NCI-H2081 treated with DMSO at 0.1 percent for 48 hours (cell line): ENCODE measurements at places on chromosomes 4 and X.

DNA sequence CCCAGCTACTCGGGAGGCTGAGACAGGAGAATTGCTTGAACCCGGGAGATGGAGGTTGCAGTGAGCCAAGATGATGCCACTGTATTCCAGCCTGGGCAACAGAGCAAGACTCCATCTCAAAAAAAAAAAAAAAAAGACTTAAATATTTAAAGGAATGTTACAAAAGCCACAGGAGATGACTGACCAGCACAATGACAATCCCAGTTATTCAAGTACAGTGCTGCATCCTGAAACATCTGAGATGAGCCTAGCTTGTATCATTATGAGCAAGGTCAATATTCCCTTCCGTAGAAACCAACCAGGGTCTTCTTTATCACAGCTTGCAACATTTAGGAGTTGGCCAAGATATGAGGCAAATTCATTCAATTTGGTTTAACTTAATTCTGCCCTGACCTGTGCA lies 38.6 kb downstream of the LNX1 start:
- no peak for DNase-seq

DNA sequence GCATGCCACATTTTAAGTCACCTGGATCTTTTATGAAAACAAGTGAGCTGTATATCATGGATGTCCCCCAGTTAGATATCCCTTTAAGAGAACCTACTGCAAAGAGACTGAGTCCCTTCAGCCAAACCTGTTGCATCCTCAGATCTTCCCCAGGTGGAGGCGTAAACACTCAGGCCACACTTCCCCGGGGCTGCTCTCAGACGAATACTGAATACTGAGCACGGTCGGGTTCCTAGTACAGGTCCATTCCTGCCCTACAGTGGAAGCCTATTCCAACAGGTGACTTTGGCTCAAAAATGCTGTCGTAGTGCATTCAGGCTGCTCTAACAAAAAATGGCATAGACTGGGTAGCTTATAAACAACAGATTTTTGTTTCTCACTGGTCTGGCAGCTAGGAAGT lies 320.2 kb upstream of the CLNK start:
- no peak for DNase-seq

DNA sequence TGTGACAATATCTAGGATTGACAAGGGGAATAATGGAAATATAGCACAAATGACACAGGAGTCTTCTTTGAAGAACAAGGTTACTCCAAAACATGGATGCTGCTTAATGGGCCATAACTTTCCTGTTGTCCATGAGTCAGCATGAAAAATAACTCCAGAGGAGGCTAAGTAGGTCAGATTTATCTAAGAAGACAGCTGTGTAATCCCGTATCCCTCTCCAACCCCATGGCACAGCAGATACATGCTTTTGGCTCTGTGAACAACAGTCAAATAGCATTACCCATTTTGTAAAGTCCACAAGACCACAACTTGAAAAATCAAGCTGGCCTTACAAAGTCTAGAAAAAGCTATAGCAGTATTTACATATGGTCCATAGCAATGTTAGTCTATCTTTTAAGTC lies 2.1 kb upstream of the TMEM131L start:
- no peak for DNase-seq

GRCh38 chrX:65610040-65610439 lies 57.4 kb upstream of the MSN start:
- DNase-seq: no peak

- DNase-seq: no peak
Observed at GRCh38 chrX:14934423-14934822, 61.2 kb downstream of the MOSPD2 start.

DNA sequence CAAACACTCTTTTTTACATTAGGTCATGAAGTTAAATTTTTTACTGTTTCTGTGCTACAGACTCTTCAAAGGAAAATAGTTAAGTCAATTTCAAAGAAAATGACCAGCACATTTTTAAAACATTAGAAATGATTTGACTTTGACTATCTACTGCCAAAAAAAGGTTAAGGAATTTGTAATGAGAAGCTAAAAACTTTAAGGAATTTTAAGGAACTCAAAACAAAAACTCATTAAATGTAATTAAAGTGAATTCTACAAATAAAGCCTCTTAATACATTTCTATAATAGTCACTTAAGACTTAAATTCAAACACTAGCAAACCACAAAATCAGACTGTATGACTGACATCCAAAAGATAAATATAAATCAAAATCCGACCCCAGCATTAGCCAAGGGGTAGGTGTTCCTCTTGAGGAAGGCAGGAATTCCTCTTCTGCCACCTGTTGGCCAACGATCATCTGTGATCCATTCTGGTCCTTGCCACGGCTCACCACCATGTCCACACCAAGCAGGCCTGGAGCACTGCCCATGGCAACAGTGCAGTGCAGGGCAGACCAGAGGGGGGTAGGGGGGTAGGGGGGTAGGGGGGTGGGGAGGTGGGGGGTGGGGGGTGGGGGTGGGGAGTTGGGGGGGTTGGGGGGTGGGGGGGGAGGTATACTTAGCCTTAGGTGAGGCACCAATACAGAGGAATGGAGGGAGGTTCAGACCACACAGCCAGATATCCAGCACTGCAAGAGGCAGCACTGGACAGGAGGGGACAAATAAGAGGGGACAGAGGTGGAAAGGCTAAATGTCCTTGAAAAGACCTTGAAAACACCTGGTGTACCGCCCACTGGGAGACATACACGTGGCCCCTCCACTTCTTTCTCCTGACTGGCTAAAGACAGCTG lies 287.4 kb downstream of the CHIC1 start:
- DNase-seq: no peak

DNA sequence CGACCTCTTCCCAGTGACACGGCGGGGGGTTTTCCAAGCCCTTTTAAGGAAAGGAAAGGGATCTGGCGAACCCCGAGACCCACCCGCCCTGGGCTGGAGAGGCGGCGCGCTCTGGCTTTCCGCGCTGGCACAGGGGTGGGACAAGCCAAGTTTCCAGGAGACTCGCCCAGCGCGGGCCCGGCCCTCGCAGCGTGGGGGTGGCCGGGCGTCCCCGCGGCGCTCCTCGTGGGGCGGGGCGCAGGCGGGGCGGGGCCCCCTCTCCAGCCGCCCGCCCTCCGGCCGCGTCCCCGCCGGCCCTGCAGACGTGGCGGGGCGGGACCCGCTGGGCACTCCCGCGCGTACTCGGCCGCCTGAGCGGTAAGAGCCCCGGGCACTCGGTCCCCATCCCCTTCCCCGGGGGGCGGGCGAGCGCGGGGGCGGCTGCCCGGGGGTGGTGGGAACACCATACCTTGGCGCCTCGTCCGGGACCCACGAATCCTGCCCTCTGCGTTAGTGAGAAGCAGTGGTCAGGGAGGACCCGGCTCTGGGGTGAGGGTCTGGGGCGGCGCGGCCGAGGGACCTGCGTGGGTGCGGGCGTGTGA lies at the start of gene FAM114A1:
FAM114A1 (plus strand) TSS at position 329 of the 581 bp plus-strand sequence. CDS start 10,273 bp downstream, outside the sequence.
- no peak for DNase-seq

GRCh38 chr4:38310446-38311043 lies 350.3 kb downstream of the PTTG2 start:
- no peak for DNase-seq

- no peak for DNase-seq
Observed at GRCh38 chr4:67725981-67726380, 25.0 kb upstream of the UBA6 start.

- DNase-seq: no peak
Observed at GRCh38 chr4:29052266-29052665, 1667.9 kb upstream of the PCDH7 start.

DNA sequence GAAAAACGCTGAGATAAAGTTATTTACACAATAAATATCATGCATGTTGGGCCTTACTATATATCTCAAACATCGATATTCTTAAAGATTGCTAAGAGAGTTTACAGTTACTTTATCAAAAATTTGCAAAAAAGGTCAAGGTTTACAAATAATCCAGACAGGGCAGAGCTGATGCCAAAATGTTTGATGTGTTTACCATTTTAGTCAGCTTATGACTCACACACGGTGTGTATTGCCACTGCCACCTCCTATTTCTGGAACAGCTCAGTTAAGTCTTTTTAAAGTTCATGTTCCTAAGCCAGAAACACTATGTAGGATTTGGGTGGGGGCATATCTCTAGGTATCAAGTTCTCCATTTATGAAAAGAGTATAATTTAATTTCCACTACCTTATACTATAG lies 580.6 kb downstream of the INPP4B start:
- DNase-seq: no peak

DNA sequence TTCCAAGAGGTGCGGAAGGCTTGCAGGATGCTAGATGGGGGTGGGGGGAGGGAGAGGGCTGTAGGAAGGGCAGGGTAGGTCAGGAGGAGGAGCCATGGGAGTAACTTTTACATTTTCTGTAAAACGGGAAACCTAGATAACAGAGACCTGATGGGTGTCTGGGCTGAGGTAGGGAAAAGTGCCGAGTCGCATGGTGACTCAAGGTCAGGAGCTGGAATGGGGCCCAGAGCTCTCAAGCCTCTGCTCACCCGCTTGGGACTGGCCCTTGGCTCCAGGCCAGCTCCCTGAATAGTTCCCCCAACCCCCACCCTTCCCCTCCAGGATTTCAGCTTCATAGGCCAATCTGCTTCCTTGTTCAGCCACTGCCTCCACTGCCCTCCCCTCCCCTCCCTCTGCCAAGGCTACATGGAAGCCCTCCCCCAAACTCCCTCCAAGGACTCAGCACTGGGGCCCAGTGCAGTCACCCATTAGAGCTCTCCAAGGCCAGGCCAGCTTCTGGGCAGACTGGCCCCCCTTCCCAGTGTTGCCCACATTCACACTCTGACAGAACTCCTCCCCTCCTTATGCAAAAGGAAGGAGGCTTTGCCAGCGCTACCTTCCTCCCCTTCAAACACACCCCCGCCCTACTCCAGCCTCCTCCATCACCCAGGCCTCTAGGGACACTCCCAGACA lies 43.6 kb downstream of the TSC22D3 start:
- DNase-seq: no peak
